NCI-H187 treated with DMSO at 0.1 percent for 48 hours (cell line): ENCODE measurements at places on chromosomes 13 and 19.

DNA sequence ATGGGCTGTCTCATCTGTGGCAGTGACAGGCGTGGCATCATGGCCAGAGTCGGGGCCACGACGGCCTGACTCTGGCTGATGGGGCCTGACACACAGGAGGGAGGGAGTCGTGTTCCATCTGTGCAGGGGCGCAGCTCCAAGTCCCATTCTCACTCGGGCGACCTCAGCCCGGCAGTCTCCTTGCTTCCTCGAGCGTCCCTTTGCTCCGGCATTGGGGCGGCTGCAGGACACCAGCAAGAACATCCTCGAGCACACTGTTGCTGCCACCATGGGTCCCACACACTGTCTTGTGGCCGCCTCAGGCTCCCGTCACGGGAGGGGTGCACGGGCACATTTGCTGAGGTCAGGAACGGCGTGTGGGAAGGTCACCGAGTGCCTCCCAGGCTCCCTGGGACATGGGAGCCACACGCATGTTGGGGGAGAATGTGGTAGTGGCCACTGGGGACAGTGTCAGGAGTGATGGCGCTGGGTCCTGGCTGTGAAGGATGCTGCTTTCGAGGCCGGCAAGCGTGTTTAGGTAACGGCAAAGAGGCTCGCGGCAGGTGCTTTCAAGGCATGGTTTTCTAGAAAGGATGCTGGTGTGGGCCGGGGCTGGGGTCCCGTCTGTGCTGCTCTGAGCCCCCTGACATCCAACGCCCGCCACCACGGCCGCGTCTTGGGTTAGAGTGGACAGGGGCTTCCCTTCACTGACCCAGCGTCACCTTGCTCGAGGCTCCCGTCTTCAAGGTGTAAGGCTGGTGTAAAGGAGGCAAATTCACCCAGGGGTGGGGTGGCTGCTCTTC lies 3.4 kb downstream of the IZUMO4 start:
- DNase-seq, result no peak

DNA sequence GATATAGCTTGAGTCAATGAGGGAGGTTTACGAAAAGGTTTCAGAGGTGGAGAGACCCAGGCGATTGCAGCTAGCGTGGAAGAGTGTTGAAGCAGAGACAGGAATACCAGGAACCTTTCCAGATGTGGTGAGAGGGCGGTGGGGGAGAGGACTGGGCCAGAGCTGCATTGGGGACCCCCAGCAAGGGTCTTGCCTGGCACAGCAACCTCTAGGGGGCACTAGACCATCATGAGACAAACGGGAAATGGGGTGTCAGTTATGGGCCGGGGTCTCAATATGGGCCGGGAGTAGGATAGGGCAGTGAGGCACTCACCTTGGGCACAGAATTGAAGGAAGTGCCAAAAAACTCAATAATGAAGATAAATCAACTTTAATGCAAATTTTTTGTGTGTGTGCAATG lies 2.1 kb upstream of the LRP3 start:
- DNase-seq, result no peak

DNA sequence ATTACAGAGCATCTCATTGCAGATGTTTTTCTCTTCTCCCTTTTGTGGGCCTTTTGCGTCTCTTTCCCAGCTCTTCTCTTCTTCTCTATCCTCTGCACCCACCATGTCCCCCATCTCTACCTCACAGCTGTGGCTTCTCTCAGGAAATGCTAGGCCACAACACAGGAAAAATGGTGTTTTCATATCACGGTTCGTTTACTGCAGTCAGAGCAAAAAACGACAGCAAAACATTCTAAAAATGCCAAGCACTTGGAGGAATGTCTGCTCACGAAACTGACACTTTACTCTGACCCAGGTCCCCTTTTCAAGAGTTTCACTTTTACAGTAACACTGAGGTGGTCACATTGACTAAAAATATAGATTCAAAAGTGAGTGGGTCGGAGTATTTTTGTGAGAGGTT lies 152.2 kb downstream of the DCT start:
- no peak for DNase-seq

DNA sequence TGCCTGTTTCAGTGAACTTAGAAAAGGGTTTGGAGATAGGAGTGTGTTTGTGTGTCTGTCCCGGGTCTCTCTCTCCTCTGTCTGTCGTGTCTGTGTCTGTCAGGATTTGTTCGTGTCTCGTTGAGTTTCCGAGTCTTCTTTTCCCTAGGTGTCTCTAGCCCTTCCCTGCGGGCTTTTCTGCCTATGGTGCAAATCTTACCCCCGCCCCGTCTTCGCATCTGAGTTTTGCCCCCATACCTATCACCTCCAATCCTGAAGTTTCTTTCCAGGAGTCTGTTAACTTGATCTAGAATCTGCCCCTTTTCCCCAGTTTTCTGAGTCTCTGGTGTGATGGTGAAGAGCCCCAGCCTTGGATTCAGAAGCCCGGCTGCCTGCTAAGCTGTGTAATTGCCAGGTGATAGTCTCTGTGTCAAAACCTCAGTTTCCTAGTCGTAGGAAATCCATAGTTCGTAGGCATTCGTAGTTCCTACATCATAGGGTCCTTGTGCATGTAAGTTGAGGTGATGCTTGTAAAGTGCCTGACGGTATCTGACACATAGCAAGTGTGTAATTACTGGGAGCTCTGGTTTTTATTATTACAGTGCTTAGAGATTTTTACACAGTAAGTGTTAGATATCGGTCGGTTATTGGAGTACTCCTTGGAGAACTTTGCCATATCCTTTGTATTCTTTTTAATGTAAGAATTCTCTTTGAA lies 782 bp downstream of the EPN1 start:
- no peak for DNase-seq

DNA sequence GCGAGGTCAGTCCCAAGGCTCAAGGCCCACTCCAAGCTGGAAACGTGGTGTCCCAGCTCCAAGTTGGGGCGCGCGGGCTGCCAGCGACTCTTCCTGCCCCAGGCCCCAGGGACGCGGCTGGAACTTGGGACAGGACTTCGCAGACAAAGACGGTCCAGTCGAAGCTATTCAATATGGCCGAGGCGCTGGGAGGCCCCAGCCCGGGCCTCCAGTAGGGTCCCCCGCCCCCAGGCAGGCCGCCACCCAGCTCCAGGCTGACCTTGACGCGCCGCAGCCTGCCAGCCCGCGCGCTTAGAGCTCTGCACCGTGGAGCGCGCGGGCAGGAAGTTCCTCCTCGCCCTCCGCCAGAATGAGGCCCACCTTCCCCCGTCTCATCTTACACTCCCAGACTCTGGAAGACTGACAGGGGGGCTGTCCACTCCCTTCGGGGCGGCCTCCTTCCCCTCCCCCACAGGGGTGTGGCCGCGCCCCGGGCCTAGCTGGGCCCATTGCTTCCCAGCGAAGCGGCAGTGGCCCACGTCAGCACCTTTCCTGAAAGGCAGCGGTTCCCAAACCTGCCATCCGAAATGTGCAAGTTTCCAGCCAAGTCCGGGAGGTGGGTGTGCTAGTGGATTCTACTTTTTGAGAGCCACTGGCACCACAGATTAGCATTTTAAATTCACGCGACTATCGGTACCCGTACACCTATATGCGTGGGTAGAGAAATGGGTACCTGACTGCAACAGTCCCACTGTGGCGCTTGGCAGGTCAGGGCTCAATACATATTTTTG lies at the start of gene CCDC8:
TSS of gene CCDC8 (minus strand) at position 303 of the 770 bp plus-strand sequence. CDS start 754 bp downstream, outside the sequence.
- DNase-seq, result no peak
